Anterior cingulate cortex (tissue), 58 donors: ENCODE measurements at places on chromosomes 2 and 18.

DNA sequence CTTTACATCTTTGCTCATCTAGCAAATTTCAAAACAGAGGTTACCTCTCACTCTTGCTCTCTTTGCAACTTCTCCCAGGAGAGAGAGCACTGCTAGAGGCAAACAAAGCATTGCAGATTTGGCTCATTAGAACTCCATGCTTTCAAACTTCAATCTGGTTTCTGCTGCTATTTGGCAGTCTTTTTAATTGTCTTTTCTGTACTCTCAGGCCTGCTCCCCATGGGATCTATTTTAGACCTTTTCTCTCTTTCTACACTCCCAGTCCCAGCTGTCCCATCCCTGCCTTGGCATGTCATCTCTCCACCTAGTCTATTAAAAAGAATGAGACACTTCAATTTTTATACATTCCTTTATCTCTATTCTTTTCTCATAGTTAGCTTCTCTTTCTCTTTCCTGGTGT lies 15.2 kb downstream of the KCNJ3 start:
- no peak for DNase-seq

GRCh38 chr2:234988491-234988890 lies 36.7 kb downstream of the SH3BP4 start:
- no peak for DNase-seq

GRCh38 chr2:197081294-197081693 lies 154.8 kb upstream of the PGAP1 start:
- no peak for DNase-seq

- DNase-seq, result no peak
Observed at GRCh38 chr2:233075141-233075965, 15.2 kb downstream of the INPP5D start.

- DNase-seq, result no peak
Observed at GRCh38 chr2:14554849-14555545, 77.5 kb upstream of the LRATD1 start.

- DNase-seq, result no peak
Observed at GRCh38 chr2:109335631-109336176, 206.7 kb downstream of the SH3RF3 start.

DNA sequence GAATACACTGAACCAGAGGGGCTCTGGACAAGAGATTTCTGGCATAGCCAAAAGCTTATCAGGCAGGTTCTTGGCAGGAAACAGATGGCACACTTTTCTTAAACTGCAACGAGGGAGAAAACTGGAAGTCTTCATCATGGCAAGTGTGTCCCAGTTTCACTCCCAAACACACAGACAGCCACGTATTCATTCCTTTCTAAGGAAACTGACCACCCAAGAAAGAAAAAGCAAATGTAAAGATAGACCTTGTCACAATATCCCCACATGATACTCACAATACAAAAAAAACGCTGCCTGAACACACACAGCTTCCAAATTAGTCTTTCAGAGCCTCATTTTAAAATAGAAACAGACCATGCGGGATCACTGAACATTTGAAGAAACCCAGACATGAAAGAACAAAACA lies 40.6 kb upstream of the RTTN start:
- DNase-seq, result peak; percentile 18

- DNase-seq, result no peak
Observed at GRCh38 chr2:157158111-157158510, 99.4 kb upstream of the GALNT5 start.

DNA sequence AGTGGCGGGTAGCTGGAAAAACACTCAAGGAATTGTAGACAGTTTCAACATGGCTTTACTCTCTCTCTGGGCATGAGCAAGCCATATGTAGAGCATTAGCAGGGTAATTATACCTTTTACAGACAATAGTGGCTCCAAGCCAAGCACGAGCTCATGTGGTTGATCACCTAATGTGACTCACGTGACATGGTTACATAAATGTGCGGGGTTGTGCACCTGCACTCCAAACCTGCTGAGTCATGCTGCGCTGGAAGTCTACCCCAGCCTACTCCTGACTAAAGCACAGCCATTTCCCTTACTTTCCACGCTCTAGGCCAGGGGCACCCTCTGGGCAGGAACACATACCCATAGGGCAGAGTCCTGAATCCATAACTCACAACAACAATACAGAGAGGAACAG lies 232.8 kb downstream of the MBD5 start:
- no peak for DNase-seq
